ENCODE measurements at places on chromosomes 6 and 20.

DNA sequence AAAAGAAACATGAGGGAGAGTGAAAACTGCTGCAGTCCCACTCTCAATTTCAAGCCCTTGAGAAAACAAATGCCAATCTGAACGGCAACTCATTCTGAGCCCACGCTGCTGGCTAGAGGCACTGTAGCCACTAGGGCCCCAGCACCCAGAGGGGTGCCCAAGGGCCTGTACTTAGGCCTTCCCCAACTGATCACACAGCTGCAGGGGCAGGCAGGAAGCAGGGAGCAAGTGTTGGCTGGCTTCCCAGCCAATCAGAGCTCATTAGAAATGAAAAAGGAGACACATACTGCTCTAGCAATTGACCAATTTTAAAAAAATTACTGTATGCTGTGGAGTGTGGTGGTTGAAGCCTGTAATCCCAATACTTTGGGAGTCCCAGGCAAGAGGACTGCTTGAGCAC lies 3.7 kb upstream of the BEND3 start:
- no peak for DNase-seq

GRCh38 chr6:14502551-14502950 lies 385.0 kb downstream of the CD83 start:
- DNase-seq = no peak

GRCh38 chr6:34553750-34554149 lies 2.4 kb downstream of the SPDEF start:
- DNase-seq = no peak

DNA sequence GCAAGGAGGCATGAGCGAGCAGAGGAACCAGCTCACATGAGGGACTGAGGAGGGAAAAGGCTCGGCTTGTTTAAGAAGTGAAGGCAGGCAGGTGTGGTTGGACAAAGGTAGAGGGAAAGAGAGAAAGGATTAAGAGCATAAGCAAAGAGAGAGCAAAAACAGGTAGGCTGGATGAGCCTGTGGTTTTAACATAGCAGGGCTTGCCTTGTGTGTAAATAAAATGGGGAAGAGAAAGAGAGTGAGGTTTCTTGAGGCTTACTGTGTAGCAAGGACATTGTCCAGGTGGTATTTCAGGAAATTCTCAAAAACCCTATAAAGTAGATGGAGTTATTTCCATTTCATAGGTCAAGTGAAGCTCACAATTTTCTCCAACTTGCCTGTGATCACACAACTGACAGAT lies 93.9 kb upstream of the HDAC2 start:
- no peak for DNase-seq

GRCh38 chr20:25225642-25226432 lies 22.0 kb upstream of the PYGB start:
- no peak for DNase-seq

DNA sequence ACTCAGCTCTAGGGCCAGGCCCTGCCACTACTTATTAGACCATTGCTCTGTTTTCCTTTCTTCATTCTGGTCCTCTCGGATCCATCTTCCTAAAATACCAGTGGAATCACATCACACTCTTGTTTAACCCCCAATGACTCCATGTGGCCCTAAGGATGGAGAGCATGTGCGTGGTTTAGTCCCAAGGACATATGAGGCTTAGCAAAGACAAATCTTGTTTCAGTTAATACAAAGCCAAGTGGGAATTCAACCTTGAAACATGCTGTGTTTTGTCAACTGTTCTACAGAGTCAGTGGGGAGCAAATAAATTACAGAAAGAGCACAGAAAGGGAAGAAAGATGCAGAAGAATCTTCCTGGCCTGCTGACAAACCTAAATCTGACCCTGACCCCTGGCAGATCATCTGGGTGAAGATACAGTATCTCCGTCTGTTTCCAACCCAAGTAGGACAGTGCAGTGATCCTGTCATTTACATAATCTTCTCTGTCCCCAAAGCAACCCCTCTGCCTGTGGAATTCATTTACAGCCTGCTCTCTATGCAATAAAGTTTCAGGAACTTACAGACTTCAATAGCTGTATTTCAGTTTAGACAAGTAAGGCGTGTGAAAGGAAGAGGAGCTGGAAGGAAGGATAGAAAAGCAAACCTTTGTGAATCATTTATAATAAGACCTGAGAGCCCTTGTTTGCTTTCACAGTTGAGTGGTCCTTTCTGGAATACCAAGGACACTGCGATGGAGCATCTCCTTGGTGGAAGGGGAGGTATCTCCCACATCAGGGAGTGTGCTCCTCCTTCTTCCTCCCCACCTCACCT lies 144.0 kb downstream of the THBS2 start:
- DNase-seq = no peak

- peak; percentile 83 for DNase-seq
Measured at GRCh38 chr6:26554697-26555504, 16.7 kb downstream of the HMGN4 start.

- DNase-seq = no peak
Measured at GRCh38 chr20:46915575-46916257, 21.1 kb downstream of the EYA2 start.

DNA sequence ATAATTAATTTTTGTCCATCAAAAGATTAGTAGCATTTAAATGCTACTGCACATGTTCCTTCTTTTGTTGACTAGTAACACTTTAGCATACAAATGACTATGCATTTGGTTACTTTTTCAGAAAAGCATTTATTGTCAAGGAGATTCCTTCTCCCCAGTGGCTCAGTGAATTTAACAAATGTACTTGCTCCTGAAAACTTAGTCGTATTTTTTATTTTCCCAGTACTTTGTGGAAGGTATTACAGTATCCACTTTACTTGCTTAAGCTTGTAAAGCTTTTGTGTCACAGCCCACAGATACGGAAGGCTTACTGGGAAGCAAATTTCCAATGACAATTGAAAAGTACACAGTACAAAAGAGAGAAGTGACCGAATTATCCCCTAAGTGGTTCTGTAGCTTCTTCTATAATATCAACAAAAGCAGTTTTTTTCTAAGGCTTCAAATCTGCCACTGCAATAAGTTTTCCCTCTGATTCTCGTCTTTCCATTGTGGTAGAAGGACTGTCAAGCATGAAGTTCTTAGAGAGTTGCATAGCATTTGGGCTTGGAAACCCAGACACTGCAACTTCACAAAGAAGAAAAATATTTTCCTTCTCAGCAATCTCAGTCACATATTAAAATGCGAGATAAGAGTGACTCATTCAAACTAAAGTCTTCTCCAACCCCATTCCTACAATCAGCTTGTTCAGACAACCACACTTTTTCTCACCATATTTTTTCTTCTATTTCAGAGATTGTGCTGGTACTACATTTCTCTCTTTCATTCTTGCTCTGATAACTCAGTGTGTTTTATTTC lies 431.2 kb downstream of the GRIK2 start:
- no peak for DNase-seq

- DNase-seq = no peak
Measured at GRCh38 chr6:1872649-1873131, 263.0 kb downstream of the FOXC1 start.

- DNase-seq = peak; percentile 45
Measured at GRCh38 chr20:48823960-48824498, 3.8 kb downstream of the PREX1 start.

DNA sequence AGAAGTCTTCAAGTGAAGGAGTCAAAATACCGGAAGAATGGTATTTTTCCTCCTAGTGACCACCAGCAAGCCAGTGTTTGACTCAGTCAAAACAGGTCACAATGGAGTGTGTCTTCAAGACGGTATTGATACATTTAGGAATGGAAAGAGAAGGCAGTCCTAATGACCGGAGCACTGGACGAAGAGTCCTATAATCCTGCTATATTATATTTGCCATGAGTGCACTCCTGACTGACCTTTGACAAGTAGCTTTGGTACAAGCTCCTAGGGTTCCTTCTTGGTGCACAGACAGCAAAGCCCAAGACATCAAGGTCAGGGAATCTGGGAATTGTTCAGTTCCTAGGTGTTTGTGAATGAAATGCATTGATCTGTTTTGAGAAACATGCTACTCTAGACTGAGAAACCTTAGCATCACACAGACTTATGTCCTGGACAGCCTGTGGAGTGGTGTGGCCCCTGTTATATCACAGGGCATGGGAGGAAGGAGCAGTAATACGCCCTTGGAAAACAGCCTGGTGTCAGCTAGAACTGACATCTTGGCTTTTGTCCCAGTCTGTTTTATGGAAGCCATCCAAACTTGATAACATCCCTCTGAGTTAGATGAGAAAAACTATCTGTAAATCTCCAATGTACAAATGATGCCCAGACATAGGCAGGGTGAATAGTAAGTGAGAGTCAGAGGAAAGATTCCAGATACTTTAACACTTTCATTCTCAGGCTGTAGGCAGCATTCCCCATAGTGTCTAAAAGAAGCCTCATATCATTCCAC lies 18.5 kb downstream of the NOX3 start:
- DNase-seq = no peak

DNA sequence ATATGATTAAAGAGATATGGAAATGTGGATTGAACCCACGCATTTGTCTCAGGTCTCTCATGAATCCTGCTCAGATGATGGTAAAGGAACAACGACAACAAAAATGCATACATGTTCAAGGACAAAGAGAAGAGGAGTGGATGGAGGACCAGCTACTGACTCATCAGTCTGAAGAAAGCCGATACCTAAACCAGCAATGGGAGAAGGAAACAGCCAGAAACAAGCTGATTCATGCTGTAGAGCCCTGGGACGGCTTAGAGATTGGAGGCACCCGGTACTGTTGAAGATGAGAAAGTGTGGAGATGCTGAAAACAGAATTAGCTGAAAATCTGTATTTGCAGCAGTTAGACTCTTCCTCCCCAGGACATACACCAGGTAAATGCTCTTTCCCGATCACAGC lies 14.4 kb upstream of the RIPPLY2 start:
- DNase-seq = no peak

DNA sequence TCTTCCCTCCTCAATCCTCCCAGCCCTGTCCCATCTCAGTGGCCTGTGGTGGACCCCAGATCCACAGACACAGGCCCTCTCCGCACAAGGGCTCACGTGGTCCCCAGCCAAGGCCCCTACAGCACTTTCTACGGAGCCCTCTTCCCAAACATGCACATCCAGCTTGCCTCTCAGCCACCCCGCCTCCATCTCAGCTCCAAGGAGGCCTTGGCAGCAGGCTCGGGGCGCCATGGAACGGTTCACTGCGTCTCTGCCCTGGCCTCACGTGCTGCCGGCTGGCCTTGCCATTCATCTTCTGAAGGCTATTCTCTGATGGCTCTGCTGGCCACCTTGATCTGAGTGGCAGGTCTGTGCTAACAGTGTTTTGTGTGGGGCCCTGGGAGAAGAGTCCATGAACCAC lies 33.0 kb downstream of the GNAS-AS1 start:
- no peak for DNase-seq

Data from CD4-positive, alpha-beta T cell treated with Interferon alpha-2 for 1 hour (primary cell).